Stimulated activated CD4-positive, alpha-beta T cell treated with anti-CD3 and anti-CD28 coated beads, Interleukin-15, amount 100 ng/mL, for 1 hour (primary cell): ENCODE measurements at places on chromosomes 7 and 10.

DNA sequence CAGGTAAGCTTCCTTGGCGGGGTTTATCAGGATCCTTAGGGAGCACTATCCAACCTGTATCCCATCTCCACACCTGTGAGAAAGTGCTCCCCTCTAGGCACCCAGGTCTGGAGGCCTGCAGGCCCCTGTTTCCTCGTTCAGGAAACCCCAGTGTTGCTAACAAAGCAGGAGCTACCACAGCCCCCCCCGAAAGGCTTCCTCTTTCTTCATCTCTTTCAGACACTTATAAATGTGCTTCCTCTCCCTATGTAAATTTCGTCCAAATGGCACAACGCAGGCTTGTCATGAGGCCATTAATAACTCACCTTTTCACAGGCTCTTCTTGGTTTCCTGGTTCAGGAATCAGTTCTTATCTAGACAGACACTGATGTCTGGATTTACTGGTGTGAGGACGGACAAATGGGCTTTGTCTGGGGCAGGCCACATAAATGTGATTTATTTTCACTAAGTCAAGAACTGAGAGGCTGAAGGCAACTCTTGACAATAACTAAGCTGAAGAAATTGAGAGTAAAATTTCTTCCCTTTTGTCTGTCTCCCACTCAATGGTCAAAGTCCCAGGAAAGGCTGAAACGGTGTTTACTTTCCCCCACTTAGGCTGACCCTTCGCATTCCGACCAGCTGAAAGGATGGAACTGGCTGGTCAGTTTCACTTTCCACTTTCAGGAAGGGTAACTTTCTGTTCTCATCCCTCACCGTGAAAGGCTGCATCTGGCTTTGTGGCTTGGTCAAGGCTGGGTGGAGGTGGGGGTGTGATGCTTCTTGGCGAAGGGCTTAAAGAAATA lies 46.8 kb downstream of the PIK3AP1 start:
- DNase-seq = no peak

GRCh38 chr7:158825628-158826289 lies 3.5 kb downstream of the ESYT2 start:
- no peak for DNase-seq

DNA sequence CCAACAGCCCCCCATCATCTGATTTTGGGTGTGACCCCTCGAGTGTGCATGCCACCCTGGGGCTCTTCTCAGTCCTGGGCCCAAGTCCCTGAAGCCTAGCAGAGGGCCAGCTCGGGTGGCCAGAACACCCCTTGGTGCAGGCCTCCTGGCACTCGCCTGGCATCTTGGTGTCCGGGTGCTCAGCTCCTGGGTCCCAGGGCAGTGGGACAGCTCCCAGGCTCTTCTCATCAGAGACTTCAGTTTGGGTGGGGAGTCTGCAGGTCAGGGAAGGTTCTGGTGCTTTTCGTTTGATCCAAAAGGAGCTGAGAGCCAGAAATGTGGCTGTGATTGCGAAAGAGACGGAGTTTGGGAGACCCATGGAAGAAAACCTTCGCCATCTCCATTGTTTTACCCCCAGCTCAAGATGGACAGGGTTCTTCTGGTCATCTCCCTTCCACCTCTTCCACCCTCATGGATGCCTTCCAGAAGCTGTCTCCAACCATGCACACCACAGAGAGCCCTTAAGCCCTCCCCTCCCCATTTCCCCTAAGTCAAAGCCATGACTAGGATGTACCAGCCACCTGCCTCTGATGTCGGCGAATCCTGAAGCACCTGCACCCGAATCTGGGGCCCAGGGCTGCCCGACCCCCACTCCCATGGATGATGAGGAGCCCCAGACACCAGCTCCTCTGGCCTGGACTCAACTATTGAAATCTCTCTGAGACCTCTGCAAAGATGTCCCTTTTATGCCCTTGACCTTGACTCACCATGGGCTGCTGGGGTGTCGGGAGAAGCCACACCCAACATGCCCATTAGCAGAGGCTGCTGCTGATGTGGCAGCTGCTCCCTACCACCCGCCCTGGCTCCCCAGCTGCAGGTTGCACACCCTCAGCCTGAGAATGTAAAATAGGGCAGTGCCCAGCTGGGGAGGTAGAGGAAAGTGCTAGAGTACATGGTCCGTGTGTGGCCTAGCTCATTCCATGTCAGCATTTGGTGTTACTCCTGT lies 55.3 kb downstream of the ADCYAP1R1 start:
- DNase-seq = no peak

GRCh38 chr7:55343002-55343781 lies 21.9 kb upstream of the LANCL2 start:
- DNase-seq = no peak

DNA sequence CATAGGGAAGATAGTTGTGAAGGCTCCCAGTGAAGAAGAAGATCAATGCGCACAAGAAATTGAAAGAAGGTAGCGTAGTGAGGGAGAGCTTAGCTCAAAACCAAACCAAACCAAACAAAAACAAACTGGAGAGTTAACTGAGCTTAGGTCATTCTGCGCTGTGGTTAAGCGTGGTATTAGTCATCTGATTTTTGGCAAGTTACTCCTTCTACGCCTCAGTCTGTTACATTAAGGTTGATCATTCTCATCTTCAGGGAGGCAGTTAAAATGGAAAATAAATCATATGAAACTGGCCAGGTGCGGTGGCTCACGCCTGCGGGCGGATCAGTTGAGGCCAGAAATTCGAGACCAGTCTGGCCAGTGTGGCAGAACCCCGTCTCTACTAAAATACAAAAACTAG lies 259.7 kb downstream of the EXOC4 start:
- no peak for DNase-seq

GRCh38 chr7:127057918-127058317 lies 194.8 kb downstream of the GRM8 start:
- no peak for DNase-seq

DNA sequence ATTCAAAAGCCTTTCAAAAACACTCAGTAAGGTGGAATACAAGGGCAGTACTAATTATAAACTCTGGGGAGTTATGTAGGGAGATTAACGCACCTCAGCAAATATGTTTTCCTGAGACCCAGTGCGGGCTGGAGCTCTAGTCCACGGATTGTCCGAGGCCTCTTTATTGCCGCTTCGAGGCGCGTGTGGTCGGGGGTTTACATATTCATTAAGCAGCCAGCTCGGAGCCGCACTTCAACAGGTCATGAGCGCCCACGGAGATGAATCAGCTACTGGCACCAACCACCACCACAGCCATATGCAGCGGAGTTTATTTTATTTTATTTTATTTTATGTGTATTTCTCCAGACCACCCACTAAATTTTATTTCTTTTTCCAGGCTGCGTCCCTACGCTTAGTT lies 195.9 kb upstream of the ADARB2 start:
- DNase-seq = no peak

DNA sequence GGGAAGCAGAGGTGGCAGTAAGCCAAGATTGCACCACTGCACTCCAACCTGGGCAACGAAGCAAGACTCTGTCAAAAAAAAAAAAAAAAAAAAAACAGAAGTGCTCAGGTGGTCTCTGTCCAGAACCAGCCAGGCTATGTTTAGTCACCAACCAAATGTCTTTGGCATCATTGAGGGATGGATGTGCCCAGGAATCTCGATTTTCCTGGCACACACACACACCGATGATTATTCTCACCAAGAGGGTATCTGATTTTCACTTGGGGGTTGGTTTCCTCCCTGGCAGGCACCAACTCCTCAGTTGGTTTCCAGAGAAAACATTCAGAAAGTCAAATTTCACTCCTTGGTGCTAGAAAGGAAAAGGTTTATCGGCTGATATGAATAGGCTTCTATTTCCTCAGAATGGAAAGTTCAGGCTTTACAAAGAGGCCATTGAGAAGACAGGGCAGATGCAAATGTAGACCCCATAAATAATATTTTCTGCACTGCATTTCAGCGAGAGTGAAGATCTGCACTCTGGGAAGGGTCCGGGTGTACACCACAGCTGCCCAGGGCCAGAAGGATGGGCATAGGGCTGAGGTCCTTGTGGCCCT lies 154.8 kb downstream of the TNS3 start:
- no peak for DNase-seq

GRCh38 chr7:81420526-81421226 lies 349.2 kb downstream of the HGF start:
- DNase-seq = no peak

DNA sequence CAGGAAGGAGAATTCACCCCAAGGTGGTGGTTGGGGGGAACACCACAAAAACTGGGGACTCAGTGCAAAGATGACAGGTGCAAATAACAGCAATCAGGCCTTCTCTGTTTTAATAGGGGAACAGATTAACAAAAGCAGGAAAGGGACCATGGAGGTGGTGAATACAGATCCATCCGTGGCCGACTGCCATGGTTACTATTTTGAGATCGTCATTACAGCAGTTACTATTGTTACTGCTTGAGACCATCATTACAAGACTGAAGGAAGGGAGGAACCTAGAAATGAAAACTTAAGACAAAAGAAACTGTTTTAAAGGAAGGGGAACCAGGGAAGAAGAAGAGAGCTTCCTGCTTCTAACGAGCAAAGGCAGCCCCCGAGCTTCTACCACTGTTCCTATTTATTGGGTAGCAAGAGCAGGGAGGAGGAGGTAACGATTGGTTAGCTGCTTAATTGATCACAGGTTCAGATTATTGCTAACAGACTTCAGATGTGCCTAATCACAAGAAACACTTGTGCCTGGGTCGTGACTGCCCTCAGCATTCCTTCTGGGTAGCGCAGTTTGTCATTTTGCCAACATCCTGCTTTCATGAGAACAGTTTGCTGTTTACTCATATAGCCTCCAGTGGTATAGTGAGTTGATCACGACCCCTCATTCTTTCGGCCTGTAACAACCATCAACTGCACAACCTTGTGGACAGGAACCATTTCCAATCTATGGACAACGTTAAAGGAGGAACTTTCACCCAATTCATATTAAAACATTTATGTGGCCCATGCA lies 216.3 kb downstream of the CHCHD3 start:
- no peak for DNase-seq

- no peak for DNase-seq
Observed at GRCh38 chr10:28201410-28202400, 101.2 kb downstream of the MPP7 start.
